GM12892 (cell line): ENCODE measurements at places on chromosomes 7 and 10.

- no peak for DNase-seq
These were observed 92.8 kb upstream of the TAC1 start for GRCh38 chr7:97639036-97639435.

DNA sequence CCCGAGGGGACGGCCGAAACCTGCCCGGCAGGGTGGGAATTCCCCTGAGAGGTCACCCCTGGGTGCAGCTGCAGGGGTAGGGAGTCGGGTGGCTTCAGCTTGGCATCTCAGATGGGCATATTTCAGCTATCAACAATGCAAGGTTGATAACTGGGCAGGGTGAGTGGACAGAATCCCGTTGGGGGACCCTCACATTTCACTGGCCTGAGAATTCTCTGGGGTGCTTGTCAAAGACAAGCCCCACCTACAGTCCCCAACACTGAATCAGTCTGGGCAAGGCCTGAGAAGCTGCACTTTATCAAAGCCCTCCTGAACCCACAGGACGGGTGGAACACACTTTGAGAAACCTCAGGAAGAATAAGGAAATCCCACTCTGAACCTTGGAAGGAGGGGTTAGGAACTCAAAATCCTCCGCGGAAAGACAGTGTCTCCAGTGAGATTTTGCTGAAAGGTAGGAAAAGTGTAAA lies 3.1 kb downstream of the RGS10 start:
- DNase-seq: no peak

GRCh38 chr7:123557398-123558288 lies at the start of gene NDUFA5:
TSS of gene NDUFA5 (minus strand) at chr7:123557818. CDS start at chr7:123557795, 23 bp downstream.
- peak; percentile 30 for DNase-seq

GRCh38 chr10:4285121-4285520 lies 500.1 kb upstream of the KLF6 start:
- DNase-seq: no peak

GRCh38 chr10:9289811-9290210 lies 1235.3 kb downstream of the GATA3 start:
- no peak for DNase-seq

DNA sequence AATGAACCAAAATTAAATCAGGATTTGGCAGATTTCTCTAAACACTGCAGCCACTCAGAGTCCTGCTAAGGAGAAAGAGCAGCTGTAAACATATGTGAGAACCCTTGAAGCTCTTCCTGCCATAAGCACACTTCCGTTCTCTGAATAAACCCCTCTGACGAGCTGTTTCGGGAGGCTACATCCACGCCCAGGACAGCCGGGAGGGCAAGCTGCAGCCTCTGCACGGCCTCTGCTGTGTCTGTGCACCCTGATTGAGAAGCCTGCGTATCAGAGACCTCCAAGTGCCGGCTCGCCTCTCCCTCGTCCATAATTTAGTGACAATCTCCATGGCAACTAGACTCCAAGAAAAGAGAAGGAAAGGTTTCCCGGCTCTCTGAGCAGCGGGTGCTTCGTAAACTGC lies 114.4 kb downstream of the PTPRN2 start:
- DNase-seq: no peak

DNA sequence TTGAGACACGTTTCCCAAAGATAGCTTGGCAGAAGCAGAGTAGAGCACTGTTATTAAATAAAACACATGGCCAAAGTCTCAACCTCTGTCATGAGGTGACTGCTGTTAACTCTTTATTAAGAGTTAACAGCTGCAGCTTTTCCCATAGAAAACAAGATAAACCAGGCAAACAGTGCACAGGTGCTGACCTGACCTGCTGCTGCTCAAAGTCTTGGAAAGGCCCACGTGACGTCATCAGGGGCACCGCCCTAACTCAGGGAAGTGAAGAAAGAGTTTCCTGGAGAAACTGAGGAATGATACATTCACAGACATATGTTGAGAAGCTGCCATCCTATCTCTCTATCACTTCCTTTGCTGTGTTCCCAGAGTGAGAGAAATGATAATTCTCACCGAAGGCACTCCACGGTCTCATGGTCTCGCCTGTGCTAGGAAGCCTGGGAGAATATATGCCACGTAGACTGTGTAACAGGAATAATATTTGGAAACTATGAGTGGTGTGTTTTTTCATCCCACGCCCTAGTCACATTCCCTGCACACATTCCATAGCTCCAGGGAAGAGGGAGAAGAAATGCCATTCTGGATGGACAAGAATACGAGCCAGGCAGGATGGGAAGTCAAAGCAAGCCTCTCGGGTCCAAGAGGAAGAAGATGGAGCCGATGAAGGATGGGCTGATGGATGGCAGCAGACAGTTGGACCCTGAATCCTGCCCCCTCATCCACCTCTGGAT lies 146.2 kb upstream of the NFE2L3 start:
- DNase-seq: no peak

GRCh38 chr7:3112479-3113134 lies 68.9 kb upstream of the CARD11 start:
- DNase-seq: no peak

- DNase-seq: no peak
These were observed 2.4 kb downstream of the BRI3 start for GRCh38 chr7:98283887-98284222.

DNA sequence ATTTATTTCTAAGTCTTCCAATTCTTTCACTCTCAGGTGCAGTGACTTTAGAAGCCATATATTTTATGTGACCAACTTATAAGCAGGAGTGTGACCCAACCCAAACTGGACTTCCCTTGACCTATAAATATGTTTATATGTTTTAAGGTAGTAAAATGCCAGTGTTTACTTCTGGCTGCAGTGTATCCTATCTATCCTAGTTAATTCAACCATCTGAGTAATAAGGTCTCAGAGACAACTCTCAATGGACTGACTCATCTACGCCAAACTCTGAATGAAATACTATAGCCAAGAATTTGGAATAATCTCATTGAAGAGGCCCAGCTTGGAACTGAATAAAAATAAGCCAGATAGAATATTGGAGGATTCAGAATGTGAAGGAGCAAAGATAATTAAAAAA lies 544.5 kb upstream of the SORCS1 start:
- DNase-seq: no peak

GRCh38 chr7:29135846-29136245 lies 10.5 kb downstream of the CPVL start:
- no peak for DNase-seq

DNA sequence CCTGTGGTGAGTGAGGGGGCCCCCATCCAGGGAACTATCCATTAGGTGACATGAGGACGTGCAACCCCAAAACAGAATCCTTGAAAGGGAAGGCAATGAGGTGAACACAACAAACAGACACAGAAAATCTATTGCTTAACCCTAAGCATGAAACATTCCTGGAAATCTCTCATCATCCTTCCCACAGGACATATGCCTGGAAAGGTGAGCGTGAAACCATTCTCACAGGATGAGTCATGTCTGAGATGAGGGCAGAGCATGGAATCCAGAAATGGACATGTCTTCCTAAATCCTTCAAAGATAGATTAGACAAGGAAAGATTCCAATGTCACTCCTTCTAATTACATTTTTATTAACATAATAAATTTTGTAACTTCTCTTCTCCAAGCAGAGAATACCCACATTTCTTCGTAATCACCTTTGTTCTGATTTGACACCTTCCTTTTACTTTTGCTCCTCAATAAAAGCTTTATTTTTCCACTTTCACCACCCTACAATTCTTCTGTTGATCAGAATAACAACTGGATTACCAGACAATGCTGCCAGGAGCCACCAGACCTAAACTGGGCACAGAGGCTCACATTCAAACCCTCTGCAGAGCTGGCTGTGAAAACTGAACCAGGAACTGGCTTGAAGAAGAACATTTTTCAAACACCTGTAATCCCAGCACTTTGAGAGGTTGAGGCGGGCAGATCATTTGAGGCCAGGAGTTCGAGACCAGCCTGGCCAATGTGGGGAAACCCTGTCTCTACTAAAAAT lies 67.2 kb downstream of the COBL start:
- DNase-seq: no peak

GRCh38 chr10:44335330-44336021 lies 49.4 kb downstream of the CXCL12 start:
- DNase-seq: no peak

DNA sequence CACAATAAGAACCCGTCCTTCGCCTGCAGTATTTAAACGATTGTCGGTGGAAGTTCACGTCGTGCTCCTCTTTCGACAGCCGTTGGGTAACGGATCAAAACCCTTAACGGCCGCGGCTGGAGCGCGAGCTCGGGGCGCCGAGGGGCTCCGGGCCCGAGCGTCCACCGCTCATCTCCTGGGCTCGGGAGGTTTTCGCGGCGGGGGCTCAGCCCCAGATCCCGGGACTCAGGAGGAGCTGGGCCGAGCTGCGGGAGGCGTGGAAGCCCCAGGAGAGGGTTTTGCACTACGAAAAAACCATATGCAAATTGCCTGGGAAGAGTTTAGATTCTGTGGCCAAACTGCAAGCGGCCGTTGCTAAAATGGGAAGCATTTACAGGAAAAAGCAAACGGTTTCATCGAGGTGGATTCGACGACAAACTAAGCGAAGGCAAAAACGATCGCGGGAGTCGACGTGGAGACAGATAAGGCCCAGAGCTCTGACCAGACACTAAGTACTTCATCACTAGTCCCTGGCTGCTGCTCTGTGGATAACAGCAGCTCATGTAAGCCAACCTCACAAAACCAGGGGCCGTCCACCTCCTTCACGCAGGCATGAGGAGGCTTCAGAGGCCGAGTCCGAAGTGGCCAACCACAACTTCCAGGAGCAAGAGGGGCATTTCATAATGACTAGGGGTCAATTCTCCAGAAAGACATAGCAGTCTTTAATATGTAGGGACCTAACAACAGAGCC lies 129.7 kb downstream of the MARCHF5 start:
- no peak for DNase-seq

DNA sequence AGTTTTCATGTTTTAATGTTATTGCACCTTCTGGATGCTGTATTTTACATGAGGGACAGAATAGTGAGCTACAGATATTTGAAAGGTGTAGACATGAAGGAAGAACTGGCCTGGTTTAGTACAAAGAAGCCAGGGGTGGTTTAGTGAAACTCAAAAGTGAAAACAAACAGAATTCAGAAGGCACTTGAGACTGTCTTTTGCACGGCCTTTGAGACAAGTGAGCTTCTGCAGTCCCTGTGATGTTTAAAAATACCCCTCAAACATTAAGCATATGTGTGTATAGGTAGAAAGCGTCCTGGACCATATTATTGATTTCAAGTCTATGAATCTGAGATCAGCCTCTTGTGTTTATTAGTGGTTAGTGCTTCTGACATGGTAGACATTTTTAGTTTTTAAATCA lies 118.9 kb downstream of the CDK14 start:
- no peak for DNase-seq

GRCh38 chr7:149458235-149458634 lies 2.6 kb downstream of the ZNF777 start:
- no peak for DNase-seq

GRCh38 chr10:17811146-17811865 lies 2.2 kb downstream of the MRC1 start:
- DNase-seq: no peak

- no peak for DNase-seq
These were observed 157.9 kb downstream of the ARID5B start for GRCh38 chr10:62059217-62059920.

- DNase-seq: no peak
These were observed 19.0 kb upstream of the ARMC3 start for GRCh38 chr10:22908837-22909236.

DNA sequence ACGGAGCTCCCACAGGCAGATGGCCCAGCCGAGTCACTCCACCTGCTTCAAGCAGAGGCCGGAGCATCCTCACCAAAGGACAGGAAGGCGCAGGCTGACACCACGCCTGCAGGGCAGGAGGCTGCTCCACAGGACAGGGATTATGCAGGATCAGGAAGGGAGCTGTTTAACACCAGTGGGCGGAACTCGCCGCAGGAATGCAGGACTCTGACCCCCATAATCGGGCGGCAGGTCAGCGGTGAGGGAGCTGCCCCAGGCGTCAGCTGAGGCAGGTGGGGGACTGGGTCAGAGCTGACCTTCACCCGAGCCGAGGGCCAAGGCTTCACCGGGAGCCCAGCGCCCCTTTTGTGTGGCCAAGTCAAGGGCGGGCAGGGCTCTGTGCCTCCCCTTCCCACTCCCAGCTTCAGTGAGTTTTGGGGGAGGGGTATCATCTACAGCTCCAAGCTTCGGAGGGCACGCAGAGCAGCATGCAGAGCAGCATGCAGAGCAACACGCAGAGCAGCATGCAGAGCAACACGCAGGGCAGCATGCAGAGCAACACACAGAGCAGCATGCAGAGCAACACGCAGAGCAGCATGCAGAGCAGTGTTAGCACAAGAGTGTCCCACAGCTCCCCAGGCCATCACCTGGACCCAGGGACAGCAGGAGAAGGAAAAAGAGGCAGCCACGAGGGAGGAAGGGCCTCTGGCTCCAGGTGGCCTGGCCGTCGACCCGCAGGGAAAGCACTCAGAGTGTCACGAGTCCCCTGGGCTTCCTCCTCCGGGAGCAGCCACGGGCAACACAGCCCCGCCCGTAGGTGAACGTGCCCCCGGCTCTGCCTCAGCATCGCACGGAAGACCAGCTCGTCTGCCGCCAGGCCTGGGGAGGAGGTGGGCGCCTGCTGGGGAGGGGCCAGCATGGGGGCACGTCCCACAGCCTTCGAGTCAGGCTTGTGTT lies 151.7 kb upstream of the PPP2R2D start:
- no peak for DNase-seq

DNA sequence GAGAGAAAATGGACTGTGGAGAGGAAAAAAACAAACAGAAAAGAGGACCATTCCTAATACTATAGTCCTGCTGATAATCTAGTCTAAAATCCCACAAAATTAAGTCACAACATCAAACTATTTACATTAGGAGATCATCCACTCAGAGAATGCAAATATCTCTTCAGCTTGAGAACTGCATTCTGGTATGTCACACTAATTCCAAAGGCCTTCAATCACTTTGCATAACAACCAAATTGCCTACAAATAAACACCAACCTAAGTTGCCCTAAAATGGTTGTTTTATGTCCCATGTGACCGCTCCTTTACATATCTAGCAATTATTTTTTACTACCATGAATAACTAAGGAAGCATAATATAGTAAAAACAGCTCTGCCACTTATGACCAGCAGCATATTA lies 264.3 kb downstream of the CACNA2D1 start:
- no peak for DNase-seq

DNA sequence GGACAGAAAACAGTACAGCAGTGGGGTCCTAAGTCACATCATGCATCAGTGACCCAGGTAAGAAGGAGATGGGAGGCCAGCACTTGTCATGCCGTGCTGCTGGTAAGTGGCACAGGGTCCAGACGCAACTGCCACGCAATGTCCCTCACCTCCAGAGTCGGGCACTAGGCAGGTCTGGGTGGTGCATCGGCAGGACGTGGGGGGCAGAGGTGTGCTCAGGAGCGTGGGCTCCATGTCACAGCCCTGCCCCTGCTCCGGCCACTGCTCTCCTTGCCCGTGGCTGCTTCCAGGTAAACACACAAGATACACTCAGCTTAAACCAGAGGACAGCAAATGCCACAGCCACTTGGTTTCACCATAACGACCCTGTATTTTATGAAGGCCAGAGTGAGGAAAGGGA lies 47.3 kb downstream of the COBL start:
- no peak for DNase-seq
